ENCODE measurements at places on chromosomes 12 and 14. TPM values are rescaled to one million over a fixed set of nuclear protein-coding genes. Genes with fewer than 3 reads are reported as not detected.

Gene AQP5
- polyA plus RNA-seq: 30.8 TPM

Gene CAPZA3
- polyA plus RNA-seq: not detected

Gene LRRC43
- 2.1 TPM for polyA plus RNA-seq

Gene RTN1
- 2.4 TPM for polyA plus RNA-seq
